Motor neuron (in vitro differentiated cells): ENCODE measurements at places on chromosomes 7 and 10. TPM values are rescaled to one million over a fixed set of nuclear protein-coding genes. Genes with fewer than 3 reads are reported as not detected.

NEUROG3 gene
- total RNA-seq, result 0.13 and 0.27 TPM in 2 replicates

TLX1 gene
- total RNA-seq, result 0.45 TPM in 1 of 2 replicates, not detected in the other

DNA sequence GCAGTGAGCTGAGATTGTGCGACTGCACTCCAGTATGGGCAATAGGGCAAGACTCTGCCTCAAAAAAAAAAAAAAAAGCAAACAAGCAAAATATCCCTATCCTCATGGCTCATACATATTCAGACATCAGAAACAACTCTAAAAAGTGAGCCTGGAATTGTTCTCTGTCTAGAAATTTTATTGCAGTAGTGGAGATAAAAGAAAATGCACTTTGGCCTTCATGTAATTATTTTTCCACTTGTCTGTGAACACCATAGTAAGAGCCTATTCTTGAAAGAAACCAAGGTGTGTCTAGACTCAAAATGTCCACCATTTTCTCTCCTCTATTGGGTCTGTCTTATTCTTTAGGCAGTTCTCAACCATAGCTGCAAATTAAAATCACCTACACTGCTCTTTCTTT lies 30.5 kb upstream of the MCU start:
- no peak for ATAC-seq

GRCh38 chr7:139791316-139791715 lies 13.5 kb upstream of the HIPK2 start:
- ATAC-seq, result no peak

GRCh38 chr10:3914733-3915132 lies 129.7 kb upstream of the KLF6 start:
- no peak for ATAC-seq

DNA sequence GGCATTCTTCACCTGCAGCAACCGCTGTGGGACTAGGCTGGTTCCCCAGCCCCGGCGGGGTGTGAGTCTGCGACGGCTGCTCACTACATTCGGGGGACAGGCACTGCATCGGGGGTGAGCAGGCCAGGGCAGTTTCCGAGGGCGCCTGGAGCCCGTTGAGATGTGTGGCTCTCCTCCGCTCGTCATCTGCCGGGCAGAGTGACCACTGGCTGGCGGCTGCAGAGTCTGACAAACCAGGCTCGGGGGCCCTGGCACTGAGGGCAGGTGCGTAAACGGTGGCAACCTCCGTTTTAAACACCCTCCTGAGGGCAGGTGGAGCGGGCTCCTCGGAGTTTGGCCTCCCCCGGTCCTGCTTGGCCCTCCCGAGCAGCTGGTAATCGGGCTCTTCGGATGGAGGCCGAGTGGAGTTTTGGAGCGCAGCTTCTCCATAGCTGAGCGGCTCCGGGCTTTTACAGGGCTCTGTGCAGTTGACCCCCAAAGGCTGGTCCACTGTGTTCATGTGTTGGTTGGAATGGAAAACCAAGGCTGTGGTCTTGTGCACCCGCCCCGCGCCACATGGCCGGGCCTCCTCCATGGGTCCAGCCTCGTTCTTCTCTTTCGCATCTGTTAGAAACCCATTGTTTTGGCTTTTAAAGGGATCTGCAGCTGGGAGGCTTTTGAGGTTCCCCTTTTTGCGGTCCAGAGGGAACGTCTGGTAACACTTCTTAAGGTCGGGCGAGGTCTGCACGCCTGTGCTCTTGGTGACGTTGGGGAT lies 20.9 kb downstream of the INSYN2A start:
- ATAC-seq, result no peak

GCC1 gene
- 14.4 and 15.0 TPM in 2 replicates for total RNA-seq

DNA sequence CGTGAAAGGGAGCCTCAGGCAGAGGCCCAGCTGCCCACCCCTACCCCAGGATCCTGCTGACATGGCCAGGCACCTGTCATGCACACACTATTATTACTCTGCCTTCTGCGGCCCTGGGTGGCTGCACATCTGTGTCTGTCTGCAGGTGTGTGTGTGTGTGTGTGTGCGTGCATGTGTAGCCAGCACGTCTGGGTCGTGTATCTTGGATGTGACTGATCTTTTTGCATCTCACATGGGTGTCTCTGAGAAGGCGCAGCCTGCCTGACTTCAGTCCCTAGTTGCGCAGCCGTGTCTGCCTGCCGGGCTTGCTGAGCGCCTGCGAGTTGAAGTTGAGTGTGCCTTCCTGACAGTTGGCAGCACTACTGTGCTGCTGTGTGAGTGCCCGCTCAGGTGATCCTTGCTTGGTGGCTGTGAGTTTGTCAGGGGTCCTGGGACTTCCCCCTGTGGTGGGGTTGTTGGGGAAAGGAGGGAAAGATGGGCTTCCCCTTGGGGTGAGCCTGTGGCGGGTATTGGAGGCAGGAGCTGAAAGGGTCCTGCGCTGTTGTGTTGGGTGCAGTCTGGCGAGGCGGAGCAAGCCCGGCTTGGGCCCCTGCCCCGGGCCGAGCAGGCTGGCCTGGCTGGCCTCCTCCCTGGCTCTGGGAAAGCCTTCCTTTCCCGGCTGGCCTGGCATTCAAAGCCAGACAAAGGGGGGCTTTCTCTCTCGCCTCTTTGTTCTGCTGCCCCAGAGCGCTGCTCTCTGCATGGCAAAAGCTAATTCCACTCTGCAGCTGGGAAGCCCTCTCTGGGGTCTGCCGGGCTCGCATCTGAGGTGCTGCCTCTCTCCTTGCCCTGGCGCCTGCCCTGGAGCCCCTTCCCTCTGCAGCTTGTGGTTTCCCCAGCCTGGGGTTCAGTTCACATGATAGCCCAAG lies 4.9 kb downstream of the TRIM8 start:
- ATAC-seq, result no peak

TFR2 gene
- total RNA-seq, result 2.3 and 2.7 TPM in 2 replicates

PVRIG gene
- 2.2 and 2.7 TPM in 2 replicates for total RNA-seq

GRCh38 chr7:117032810-117033209 lies 79.5 kb downstream of the ST7 start:
- no peak for ATAC-seq

DNA sequence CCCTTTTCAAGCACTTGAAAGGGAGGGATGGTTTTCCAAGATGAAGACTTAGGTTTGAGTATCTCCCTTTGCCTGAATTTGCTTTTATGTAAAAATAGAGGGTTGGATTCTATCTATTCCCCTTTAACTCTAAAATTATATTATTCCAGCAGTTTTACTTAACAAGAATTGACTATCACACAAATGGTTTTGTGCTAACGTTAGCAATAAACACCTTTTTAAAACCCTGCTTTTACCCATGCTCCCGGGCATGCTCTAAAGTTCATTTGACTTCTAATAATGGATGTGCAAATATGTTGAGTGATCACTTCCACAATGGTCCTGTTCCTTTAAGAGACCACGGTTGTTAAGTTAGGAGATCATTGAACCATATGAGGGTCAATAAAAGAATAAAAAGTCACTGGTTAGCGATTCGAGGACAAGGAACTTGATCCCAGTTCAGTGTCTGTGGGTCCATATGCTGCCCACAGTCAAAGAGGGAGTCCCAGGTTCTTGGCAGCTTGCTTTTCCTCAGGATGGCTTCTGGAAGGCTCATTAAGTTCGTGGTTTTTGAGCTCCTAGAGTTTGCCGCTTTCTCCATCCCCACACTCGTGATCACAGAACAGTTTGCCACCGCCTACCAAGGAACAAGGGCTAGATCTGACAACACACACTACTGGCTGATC lies at the start of gene TMEM236:
Gene TMEM236 (plus strand): TSS at position 421 of the 665 bp plus-strand sequence. CDS start 95 bp downstream, at position 516.
- ATAC-seq, result no peak

DNA sequence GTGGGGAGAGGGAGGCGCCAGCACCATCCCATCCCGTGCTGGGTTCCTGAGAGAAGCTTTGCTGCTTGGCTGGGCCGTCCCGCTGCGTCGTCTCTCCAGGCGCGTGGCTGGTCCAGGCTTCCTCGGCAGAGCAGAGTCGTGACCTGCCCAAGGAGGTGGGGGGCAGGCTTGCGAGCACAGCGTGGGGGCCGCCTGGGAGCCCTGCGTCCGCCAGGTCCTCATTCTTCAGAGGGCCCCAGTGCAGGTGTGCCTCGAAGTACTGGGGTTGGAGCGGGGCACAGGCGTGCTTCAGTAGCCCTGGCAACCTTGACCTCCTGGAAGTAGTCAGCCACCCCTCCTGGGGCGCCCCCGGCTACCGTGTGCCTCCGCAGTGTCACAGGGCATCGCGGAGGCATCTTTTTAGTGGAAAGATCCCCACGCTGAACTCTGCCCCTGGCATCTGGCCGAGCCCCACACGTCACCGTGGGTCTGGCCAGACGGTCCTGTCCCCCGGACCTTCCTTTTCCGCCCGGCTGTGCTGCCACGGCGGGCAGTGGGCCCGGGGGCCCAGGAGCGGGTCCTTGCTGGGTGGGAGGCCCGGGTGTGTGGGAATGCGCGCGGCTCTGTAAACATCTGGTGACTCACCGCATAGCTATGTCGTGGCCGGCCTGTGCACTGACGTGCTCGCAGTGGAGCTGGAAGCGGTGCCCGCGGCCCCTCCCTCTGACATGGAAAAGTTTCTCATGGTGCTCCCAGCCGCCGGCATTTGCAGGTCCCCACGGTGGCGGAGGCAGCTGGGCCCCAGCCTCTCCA lies 6.4 kb downstream of the MAFK start:
- ATAC-seq, result peak; percentile 72

DNA sequence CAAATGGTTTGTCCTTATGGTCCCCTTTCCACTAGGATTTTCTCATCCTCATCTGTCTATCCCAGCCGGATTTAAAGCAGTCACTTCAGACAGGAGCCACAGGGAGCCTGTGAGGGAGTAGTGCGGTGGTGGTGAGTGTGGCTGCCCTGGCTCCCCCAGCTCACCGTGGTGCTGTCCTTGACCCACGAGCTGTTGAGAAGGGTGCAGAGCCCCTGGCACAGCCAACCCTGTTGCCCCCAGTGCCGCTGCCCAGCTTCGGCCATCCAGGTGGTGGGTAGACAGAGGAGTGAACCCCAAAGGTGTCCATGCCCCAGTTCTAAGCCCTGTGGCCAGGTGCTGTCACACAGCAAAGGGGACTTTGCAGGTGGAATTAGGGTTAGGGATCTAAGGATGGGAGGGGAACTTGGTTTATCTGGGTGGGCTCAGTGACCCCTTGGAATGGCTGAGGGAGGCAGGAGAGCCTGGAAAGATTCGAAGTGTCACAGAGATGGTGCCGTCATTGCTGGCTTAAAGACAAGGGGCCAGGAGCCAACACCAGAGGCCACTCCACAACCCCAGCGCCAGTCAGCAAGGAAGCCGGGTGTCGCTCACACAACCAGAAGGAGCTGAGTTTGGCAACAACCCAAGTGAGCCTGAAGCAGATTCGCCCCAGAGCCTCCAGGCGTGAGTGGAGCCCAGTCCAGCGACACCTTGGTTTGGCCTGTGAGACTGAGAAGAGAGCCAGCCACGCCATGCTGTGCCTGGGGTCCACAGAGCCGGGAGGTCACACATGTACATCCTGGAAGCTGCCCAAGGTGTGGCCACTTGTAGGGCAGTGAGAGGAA lies 142.4 kb downstream of the ADCY1 start:
- ATAC-seq, result no peak

GRCh38 chr10:106612381-106612780 lies 552.1 kb downstream of the SORCS1 start:
- ATAC-seq, result no peak

GRCh38 chr7:148719753-148720152 lies 21.1 kb downstream of the CUL1 start:
- no peak for ATAC-seq

DNA sequence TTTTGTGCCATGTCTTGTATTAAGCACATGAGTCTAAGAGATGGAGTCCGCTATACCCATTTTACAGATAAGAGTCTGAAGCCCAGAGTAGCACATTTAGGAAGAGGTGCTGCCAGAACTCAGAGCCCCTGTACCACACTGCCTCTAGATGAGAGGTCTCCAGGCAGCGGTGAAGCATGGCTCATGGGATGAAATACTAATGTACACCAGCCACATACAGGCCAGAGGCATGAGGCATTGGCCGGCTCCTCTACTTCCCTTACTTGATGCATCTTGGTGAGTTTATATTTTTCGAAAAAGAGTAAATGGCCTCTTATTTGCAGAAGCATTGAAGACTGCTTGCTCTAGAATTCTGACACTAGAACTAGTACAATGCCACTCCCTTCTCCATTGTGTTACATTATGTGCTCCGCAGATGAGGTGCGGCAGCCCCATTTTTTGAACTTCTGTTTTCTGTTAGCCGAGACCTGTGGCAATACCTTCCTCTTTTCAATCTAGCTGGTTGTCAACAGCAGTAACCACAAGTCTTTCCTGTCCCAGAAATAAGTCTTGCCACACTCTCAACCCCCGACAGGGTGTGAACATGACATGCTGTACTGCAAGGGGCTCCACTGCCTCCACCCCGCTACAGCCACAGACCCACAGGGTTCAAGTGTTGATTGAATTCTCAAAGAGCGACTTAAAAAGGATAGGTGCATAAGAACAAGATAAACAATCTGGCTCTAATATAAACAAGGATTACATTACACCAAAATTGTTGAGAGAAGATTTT lies 145.3 kb downstream of the CELF2 start:
- no peak for ATAC-seq

GRCh38 chr7:95180-95862 lies 97.0 kb upstream of the FAM20C start:
- no peak for ATAC-seq

YKT6 gene
- total RNA-seq, result 110 and 113 TPM in 2 replicates

GRCh38 chr10:114398587-114399331 lies 5.5 kb downstream of the AFAP1L2 start:
- ATAC-seq, result no peak

CD36 gene
- 98.4 and 126 TPM in 2 replicates for total RNA-seq

- ATAC-seq, result peak; percentile 83
These were observed 172.1 kb downstream of the ACTR3B start for GRCh38 chr7:152931633-152932032.

GRCh38 chr10:541750-542371 lies 147.6 kb downstream of the DIP2C start:
- peak; percentile 7 for ATAC-seq

DNA sequence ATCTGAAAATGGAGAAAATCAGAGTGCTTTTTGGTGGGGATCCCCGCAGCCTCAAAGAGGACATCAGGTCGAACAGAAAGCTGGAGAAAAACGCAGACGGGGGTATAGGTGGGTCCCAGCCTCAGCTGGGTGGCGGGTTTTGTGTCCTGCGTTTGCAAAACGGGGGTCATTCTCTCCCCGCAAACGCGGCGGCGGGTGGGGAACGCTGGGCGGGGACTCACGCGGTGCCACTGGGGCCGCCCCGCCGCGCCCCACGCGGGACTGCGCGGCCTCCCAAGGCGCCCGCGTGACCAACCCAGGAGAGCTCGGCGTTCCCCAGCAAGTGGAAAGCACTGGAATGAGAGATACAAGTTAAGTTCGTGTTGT lies 806 bp upstream of the VIPR2 start:
- no peak for ATAC-seq

GRCh38 chr7:106056513-106057203 lies 55.5 kb downstream of the SYPL1 start:
- ATAC-seq, result peak; percentile 17

DNA sequence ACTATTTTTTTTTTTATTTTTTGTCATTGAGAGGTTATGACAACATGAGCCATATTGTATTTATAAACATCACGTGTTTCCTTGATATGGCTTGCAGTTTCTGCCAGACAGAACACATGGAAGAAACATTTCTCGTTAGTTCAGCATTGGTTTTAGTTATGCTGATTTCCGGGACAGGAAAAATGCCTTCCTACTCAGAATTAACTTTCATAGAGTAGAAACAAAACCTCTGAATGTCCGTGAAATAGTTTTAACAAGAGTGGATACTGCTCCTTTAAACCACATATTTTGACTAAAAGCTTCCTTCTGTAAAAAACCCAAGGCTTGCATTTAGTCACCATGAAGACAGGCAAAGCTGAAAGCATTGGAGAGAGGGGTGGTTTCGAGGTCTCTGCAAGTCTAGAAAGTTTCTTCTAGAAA lies 240.4 kb downstream of the KIAA1217 start:
- no peak for ATAC-seq

- peak; percentile 29 for ATAC-seq
These were observed 143.0 kb downstream of the RSU1 start for GRCh38 chr10:16674147-16674703.
